Airway epithelial cell (primary cell): ENCODE measurements at places on chromosomes 6 and 20. TPM values are rescaled to one million over a fixed set of nuclear protein-coding genes. Genes with fewer than 3 reads are reported as not detected.

Gene SCGN
- not detected in 2 replicates for total RNA-seq

Gene ABHD16B
- not detected in 2 replicates for total RNA-seq

Gene GCLC
- total RNA-seq = 67.3 and 78.9 TPM in 2 replicates

Gene TBX18
- 0.42 TPM in 1 of 2 replicates, not detected in the other for total RNA-seq

Gene SYCP2
- total RNA-seq = 0.14 and 0.21 TPM in 2 replicates

Gene DEF6
- 37.3 and 40.5 TPM in 2 replicates for total RNA-seq
